IPS-NIHi11 (cell line): ENCODE measurements at places on chromosomes 7 and 10.

DNA sequence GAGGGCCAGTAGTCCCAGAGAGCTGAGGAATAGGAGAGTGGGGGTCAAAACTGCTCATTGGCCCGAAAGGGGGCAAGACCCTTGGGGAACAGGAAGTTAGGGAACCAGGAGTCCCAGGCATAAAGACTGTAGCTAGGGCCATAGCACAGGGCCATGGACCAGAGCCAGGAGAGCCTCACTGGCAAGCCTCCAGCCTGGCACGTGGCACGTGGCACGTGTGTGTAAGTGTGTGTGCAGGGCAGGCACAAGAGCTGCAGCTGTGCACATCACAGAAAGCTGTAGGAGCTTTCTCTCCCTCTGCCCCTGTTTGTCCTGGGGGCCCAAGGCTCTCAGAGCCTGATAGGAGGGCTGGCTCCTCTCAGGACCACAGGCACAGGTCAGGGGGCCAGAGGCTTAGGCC, 47.8 kb upstream of the SLF2 start:
- no peak for DNase-seq

- peak; percentile 75 for DNase-seq
These were observed 41.4 kb downstream of the GSDME start for GRCh38 chr7:24715661-24716479.

DNA sequence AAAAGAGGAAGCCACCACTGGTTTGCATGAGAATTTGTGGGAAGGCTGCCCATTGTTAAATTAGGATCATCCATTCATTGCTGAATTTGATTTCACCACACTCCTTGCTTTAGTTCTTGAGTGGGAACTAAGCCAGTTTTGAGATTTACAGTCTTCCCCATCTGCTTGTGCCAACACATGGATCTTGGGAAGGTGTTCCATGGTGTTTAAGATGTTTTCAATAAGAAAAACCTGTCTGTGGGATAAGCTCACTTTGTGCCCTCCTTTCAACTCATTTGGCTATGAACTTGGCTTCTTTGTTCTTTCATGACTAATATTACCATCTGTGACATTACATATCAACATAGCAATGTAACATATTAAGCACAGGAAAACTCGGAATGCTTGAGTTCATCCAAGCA, 73.2 kb downstream of the INHBA start:
- DNase-seq = no peak

GRCh38 chr7:46551603-46552002, 630.5 kb upstream of the IGFBP3 start:
- no peak for DNase-seq

DNA sequence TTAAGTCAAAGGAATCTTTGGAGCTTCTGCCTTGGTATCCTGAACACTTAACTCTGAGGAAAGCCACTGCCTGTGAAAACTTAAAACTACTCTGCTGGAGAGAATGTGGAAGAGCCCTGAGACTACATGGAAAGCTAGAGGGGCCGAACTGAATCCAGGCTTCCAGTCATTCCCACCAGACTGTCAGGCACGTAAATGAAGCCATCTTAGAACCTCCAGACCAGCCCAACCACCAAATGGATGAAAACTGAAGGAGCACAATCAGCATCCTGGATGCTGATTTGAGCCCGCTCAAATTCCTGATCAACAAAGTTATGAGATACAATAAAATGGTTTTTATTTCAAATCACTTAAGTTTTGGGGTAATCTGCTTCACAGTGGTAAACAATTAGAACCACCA, 30.8 kb downstream of the TNPO3 start:
- no peak for DNase-seq

- peak; percentile 13 for DNase-seq
These were observed 35.5 kb downstream of the GRIFIN start for GRCh38 chr7:2440608-2441245.

- no peak for DNase-seq
These were observed 41.5 kb downstream of the PRF1 start for GRCh38 chr10:70561070-70561469.

- DNase-seq = no peak
These were observed 784.5 kb upstream of the ZWINT start for GRCh38 chr10:57145548-57145947.

GRCh38 chr7:19069842-19070241, 47.6 kb downstream of the TWIST1 start:
- peak; percentile 10 for DNase-seq

- no peak for DNase-seq
These were observed 336.3 kb upstream of the MAGI2 start for GRCh38 chr7:79789584-79790345.

GRCh38 chr10:58239561-58240169, 28.0 kb downstream of the IPMK start:
- DNase-seq = no peak

- peak; percentile 78 for DNase-seq
These were observed at the start of gene ACBD5 for GRCh38 chr10:27240212-27241009. TSS of gene ACBD5 (minus strand) at chr10:27240797. CDS start at chr10:27240688, 109 bp downstream.

DNA sequence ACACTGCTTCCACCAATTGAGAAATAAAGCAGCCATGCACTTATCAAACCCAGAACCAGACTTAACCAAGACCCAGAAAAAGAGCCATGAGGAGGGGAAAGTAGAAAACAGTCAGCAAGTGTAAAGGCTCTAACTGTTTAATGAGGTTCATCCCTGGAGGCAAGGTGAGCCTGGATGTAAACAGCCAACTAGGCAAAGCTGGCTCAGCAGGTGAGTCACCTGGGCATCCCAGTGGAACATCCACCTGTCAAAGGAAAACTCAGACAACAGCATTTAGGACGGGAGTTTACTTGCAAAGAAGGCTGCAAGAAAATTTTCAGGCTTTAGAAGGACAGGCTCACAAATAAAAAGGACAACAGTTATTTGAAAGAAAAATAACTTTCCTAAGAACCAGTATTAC, 153.0 kb downstream of the SNX13 start:
- no peak for DNase-seq

- DNase-seq = no peak
These were observed 91.8 kb upstream of the KMT2C start for GRCh38 chr7:152527610-152528032.

DNA sequence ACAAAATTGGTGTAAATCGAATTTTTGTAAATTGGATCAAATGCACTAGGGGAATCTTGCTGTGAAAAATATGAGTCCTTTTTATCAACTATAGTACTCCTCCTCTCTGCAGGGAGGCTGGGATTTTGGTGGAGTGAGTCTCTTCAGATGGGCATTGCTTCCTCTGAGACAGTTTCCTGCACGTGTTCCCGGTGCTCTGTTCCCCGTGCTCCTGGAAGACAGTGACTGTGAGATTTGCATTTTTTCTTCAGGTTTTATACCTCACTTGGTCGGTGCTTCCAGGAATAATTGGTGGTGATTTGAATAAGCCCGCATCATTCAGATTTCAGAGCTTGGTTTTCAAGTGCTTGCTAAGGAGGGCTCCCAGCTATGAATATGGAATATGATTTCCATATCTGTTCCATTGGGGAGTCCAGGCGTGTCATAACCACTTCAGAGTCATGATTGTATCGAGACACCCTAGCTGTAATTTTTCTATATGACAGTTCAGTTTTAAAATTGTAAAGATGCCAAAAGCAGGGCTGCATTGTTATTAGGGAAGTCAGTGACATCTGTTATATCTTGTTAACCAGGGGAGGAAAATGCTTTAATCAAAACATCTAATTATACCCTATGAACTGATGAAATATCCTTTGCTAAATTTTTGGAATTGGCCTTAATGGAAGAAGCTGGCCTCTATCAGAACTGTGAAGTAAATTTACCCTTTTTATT, 12.3 kb downstream of the AUTS2 start:
- no peak for DNase-seq

- DNase-seq = no peak
These were observed 3.9 kb upstream of the CNNM1 start for GRCh38 chr10:99325281-99325680.

GRCh38 chr7:43117095-43117494, 4.6 kb downstream of the HECW1 start:
- no peak for DNase-seq

DNA sequence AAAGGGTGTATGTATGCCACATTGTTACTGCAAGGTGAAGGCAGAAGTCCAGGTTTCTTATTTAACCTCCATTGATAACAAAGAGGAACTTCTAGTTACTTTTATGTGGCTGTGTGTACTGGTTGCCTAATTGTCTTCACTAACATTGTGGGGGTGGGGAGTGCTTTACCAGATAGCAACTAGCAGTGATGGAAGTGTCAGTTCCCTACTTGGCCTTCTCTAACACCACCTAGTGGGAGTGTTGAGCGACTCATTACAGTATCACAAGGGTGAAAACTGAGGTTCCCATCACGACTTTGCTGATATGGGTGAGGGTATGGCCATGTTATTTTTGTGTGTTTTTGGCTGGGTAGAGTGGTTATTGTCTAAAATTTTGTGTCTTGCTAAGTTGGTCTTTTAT, 274.4 kb downstream of the THSD7A start:
- DNase-seq = peak; percentile 70

- DNase-seq = peak; percentile 63
These were observed 662 bp upstream of the PPIF start for GRCh38 chr10:79346388-79347225.

- DNase-seq = no peak
These were observed 85.3 kb upstream of the CARD11 start for GRCh38 chr7:3128857-3129490.

- no peak for DNase-seq
These were observed 125.5 kb downstream of the CLEC2L start for GRCh38 chr7:139648941-139649425.

DNA sequence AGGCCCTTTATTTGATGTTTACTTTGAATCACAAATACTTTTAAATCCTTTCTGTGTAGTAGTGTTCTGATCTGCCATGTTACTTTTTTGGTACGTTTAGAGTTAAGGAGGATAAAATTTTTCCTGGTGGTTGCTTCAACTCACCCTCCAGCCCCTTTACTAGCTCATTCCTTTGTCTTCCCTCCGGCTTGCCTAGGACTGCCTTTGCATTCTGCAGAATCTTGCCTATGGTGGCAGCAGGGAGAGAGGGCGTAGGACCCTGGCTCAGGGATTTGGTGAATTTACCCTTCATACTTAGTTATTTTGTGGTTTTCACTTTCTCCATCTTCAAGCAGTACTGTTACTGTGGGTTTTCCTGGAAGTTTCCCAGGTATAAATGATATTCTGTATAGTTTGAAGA, 833.5 kb downstream of the XPNPEP1 start:
- DNase-seq = peak; percentile 14

DNA sequence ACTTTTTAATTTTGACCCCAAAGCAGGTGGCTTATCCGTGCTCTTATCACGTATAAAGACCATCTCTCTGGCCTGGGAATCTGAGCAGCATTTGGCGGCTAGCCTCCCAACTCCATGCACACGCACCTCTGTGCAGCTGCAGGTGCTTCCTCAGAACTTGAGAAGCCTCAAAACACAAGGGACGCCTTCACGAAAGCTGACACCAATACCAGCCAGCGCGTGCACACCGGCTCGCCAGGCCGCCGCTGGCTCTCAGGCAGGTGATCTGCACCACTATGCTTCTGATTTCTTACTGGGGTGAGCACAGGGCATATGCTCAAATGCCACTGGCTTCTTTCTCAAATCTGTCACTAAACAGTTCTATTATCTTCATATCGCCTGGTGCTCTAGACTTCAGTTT, 145.0 kb downstream of the PARD3 start:
- no peak for DNase-seq

DNA sequence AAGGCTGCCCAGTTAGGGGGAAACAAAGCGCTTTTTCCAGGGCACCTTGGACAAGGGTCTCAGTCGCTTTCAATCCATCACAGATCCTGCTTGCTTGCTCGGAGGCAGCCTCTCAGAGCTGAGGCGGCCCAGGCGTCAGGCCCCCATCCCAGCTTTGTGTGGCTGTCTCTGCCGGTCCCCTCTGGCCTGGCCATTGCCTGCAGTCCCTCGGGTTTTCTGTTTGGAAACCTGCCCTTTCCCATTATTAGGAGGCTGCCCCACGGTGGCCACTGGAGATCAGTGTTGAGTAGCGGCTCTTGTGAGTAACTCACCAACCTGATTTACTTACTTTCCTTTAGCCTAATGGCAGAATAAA, 216.1 kb downstream of the GLRX3 start:
- DNase-seq = peak; percentile 62

GRCh38 chr7:157399086-157399687, 62.4 kb downstream of the DNAJB6 start:
- DNase-seq = no peak

DNA sequence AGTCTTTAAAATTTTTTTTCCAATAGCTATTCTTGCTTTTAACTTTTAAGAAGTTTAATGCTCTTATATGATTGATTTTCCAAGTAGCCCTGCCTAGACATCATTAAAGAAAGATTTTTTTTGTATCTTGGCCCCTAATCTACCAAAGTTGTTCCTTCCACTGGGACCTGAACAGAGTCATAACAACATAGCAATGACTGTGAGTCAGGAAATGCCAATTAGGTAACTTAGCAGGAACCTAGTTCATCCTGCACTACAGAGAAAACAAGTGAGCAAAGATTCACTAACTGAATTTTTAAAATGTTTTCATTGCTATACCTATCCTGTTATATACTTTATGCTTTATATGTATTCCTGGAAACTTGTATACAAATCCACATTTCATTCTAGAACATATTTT, 284.7 kb downstream of the BICC1 start:
- no peak for DNase-seq

DNA sequence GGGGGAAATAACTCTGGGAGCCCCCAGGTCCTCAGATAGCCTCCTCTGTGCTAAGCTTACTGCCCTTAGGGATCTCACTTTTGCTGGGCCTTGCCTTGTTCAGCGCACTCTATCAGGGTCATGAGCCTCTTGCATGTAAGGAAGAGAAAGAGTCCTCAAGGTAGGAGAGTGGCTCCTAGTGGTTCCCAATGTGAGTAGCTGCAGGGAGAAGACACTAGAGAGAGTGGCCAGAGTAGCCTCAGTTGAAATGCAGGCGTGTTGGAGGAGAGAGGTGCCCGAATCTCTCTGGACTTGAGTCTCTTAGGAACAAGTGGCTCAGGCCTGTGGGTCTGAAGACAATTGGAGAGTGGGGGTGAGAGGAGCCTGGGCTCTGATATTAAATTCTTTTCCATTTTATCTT, 94.3 kb upstream of the SORCS3 start:
- no peak for DNase-seq

GRCh38 chr7:6621195-6622133, 6.1 kb downstream of the ZNF853 start:
- DNase-seq = no peak

DNA sequence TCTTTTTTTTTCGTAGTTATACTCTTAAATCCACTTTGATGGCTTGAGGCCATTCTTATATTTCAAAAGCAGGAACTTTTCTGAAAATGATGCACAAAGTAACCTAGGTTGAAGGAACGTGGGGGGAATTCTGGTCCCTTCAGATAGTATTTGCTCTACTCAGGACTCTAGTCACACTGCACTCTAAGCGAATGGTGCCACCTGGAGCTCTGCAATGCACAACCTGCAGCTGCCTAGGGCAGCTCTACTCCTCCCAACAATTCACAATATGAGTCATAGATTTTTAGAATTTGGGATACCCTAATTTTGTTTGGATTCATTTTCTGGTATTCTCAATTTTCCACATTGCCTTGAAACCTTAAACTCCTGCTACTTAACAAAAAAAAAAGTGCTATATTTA, 17.3 kb downstream of the SYPL1 start:
- DNase-seq = no peak

- no peak for DNase-seq
These were observed 133.2 kb upstream of the FAM171A1 start for GRCh38 chr10:15504101-15504840.

GRCh38 chr10:89369156-89370105, 8.4 kb upstream of the IFIT1B start:
- no peak for DNase-seq

- DNase-seq = no peak
These were observed 2.8 kb upstream of the TRRAP start for GRCh38 chr7:98875501-98875900.
